ENCODE measurements at places on chromosomes 5 and 9.

DNA sequence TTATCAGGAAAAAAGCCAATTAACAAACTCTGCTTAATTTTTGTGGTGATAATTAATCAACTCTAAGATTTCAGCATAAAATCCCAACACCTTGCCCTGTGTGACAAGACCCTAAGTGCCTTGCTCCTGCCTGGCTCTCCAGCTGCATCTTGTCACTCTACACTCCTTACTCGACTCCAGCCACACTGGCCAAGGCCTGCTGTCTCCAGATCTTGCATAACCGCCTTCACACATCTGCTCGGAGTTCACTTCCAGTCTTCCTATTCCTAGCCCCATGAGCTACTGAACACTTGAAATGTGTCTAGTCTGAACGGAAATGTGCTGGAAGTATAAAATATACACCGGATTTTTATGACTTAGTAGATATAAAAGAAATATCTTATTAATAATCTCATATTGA, 259.6 kb downstream of the EPB41L4A start:
- peak; percentile 82 for DNase-seq

DNA sequence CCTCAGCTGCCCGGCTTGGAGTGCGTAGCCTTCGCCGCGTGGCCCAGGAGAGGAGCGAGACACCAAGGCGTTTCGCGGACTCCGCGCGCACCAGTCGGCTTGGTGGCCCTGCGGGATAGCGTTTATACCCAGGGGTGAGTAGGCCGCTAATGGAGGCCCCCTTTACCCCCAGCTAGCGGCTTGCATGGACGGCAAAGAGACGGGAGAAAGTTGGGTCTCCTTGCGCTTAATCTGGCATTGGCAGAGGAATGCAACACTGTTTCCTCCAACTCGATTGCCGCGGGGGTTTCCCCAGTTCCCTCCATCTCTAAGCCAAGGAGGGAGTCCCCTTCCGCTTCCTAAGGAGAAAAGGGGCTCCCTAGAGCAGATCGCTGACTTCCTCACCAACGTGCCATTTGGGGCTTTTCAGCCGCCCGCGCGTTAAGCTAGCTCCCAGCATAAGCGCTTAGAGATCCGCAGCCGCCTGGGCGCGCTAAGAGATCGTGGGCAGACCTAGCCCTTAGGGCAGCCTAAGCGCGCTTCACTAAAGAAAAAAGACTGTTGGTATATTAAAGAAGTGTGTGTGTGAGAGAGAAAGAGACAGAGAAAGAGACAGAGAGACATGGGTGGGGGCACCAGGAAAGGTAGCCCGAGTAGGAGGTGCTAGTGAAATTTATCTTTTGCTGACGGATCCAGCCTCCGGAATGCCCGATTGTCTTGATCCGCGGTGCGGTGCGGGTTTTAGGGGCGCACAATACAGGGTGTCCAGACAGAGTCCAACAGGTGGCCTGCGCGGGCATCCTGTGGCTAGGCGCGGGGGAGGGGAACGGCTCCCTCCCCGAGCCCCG, 597.9 kb upstream of the SGCD start:
- no peak for DNase-seq

DNA sequence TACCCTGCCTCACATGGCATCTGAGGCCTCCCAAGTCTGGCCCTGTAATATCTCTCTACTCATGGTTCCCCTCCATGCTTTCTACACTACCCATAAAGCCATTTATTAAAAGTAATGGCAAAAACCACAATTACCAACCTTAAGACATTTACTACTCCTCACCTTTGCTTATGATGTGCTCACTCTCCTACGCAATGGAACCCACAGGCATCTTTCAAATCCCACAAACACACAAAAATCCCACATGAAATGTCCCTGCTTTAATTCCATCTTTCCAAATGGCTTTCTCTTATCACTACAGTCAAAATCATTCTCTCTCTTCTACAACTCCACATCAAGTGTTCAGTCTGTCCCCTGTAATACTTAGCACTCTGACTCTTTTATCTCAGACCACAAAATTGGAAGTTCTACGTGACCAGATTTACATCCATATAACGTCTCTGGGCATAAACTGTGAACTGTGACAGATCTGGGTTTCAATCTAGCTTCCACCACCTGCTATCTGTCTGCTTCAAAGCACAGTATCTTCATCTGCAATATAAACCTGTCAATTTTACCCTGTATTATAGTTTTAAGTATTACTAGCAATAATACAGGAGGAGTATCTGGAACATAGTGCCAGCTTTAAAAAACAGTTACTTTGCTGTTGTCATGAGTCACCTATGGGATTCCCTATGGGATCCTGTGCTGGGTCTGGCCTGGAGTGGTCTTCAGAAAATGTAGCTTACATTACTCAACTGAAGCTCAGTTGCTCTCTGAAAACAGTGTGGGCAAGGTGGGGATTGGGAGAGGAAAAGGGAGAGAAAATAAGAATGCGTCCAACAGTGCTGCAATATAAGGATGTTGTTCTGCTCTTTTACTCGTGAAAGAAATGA, 137.1 kb upstream of the TRIM32 start:
- DNase-seq: no peak

DNA sequence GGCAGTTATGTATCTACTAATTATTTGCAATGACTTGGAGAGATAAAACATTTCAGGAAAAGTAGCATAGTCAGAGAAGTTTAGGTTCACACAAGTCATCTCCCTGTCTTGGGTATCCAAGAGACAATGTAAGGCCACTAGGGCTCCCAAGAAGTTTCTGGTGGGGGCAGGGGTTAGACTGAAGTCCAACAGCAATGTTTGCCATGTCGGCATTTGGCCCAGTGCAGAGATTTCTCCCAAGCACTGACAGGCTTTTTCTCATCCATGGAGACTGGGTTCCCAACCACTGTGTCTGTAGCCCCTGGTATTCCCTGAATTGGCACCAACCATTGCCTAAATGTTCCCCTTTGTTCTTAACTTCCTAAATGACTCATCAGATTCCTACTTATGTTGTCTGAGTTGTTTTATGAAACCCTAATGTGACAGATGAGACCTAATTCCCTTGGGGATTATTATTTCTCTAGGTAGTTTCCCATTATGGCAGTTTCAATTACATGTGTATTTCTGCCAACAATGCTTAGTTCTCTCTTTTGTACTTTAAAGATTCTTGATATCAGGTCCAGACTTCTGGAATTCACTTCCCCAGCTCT, 103.6 kb upstream of the EGFLAM start:
- no peak for DNase-seq

- no peak for DNase-seq
These were observed 236.2 kb upstream of the ADRA1B start for GRCh38 chr5:159680095-159680494.

DNA sequence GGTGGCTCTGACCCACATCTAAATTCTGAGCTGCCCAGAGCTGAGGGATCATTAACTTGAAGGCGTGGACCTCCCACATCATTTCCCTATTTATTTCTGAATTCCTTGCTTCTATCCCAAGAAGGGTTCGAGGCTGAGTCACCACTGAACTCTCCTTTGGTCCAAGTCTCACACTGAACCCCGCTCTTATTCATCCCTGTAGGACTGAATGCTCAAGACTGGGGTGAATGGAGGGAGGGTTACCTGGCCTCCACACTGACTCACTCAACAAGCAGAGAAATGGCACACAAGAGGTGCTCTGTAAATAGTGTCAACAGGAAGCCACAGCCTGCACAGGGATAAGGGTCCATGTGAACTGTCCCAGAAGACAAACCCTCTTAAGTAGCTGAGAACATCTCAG, 79.1 kb upstream of the FSTL4 start:
- no peak for DNase-seq

DNA sequence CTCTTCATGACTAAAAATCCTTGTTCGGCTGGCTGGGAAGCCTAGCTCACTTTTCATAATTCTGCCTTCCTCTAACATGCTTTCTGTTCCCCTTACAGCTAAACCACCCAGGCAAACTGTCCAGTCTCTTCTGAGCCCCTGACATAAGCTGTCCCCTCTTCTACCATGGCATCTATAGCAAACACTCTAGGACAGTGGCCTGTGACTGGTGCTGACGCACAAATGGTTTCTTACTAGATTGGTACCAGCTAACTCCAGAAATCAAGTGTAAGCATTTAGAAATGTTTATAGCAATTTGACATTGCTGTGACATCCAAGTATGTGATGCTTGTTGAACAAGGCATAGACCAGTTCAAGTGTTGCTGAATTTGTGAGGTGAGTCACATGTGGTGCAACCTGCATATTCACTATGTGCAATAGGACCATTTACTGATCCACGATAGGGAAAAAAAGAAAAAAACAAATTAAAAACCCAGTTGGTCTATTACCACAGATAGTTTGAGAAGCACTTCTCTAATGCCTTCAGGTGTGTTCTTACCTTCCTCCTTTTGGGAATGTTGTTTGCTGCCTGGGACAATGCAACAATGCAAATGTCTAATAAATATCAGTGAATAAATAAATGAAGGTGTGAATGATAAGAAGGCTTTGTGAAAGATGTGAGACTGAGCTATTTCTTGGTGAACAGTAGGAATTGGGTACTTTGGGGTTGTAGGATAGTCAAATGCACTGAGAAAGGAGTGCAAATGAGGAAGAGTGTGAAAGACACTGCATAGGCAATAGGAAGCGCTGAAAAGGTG, 22.4 kb downstream of the ELOVL7 start:
- DNase-seq: no peak

GRCh38 chr5:66708368-66708767, 112.2 kb downstream of the MAST4 start:
- no peak for DNase-seq

GRCh38 chr9:8845376-8845775, 1045.8 kb upstream of the DMAC1 start:
- DNase-seq: no peak

- no peak for DNase-seq
These were observed 88.8 kb downstream of the NR3C1 start for GRCh38 chr5:143314659-143315058.

GRCh38 chr9:132288966-132289365, 65.8 kb downstream of the SETX start:
- DNase-seq: no peak

- no peak for DNase-seq
These were observed 51.3 kb downstream of the SLC22A5 start for GRCh38 chr5:132420706-132421272.

- DNase-seq: no peak
These were observed 3.2 kb upstream of the ANKHD1 start for GRCh38 chr5:140398379-140398811.

DNA sequence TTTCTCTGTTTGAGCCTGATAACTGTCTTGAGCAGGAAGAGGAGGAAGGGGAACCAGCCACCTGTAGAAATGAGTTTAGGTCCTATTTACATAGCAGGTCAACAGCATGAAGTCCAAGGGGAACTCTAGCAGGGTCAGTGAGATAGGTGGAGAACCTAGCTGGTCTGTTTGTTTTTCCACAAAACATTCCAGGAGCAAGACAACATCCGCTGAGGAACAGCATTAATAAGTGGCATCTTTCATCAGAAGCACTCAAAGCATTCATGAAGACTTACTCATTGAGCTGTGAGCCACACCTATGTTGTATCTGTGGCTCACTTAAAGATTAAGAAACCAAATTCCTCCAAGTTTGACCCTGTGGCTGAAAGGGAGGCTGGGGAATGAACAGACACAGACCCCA, 115.9 kb downstream of the ACTBL2 start:
- no peak for DNase-seq

GRCh38 chr9:70136632-70137031, 93.0 kb downstream of the MAMDC2 start:
- no peak for DNase-seq
